ENCODE measurements at places on chromosomes 1 and 21.

- DNase-seq: no peak
Observed at GRCh38 chr1:225768662-225769426, 8.8 kb upstream of the SRP9 start.

DNA sequence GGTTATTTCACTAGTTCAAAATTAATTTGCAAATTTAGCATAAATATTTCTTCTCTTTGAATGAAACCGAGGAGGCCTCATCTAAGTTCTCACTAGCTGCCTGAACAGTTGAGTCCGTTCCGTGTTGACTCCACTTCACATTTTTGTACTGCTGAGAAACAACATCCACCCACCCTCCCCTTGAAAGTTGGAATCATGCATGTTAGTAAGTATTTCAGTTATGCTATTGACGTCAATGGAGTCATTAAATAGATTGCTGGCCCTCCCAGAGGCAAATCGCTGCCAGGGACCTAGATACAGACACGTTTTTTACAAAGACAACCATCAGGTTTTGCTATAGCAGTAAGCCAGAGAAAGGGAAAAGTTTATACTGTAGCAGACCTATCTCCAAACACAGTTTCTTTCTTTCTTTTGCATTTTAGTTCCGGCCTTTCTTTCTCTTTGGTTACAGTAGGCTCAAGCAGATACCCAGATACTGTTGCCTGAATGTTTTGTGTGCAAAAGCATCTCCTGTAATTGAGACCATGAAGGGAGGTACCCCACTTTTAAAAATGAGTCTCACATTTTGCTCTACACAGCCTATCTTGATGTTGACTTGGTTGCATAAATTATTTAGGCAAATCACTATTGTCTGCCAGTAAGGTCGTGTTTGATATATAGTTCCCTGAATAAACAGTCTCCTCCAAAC lies 262.6 kb upstream of the SGIP1 start:
- peak; percentile 97 for DNase-seq

DNA sequence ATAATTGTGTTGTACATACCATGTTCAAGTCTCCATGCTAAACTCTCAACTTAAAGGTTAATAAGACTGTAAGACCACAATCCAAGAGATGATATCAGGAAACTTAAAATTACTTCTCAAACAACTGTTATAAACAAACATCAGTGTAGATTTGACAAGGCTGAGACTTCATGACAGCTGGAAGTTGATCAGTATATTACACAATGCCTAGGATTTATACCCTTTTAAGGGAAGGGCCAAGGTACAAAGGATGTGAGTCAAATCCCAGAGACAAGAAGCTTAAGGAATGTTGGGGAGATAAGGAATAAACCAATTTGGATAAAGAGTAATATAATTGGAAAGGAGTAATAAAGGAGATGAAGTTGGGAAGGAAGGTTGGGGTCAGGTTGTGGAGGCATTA lies 98.8 kb downstream of the LBR start:
- DNase-seq: no peak

DNA sequence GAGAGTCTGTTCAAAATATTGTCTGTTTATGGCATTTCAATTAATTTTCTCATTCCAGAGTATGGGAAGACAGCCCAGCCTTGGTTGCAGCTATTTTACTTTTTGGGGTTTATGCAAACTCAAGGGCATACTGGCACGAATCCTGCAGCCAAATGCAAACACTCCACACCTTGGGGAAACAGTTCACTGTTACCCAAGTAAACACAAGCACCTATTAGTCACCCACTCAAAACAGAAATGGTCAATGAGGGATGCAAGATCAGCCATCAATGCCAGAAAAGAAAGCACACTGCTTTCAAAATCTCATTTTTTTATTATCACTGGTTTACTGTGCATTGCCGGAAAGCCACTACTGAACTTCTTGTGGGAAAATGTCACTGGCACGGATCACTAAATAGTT lies 170.6 kb downstream of the RUNX1 start:
- DNase-seq: no peak

DNA sequence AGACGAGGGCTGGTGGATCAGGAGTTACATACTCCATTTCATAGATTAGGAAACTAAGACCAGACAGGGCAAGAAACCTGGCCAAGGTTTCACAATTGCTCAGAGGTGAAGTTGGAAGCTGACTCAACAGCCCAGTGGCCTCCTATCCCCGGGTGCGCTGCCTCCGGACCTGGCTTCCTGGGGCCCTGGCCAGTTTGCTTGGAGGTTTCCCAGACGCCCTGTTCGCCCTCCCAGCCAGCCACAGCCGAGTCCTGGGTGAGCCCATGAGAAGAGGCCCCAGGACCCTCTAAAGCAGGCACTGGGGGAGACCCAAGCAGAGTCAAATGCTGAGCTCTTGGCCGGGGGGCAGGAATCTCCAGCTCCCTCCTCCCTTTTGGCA lies 180.1 kb downstream of the ZBTB18 start:
- DNase-seq: no peak

DNA sequence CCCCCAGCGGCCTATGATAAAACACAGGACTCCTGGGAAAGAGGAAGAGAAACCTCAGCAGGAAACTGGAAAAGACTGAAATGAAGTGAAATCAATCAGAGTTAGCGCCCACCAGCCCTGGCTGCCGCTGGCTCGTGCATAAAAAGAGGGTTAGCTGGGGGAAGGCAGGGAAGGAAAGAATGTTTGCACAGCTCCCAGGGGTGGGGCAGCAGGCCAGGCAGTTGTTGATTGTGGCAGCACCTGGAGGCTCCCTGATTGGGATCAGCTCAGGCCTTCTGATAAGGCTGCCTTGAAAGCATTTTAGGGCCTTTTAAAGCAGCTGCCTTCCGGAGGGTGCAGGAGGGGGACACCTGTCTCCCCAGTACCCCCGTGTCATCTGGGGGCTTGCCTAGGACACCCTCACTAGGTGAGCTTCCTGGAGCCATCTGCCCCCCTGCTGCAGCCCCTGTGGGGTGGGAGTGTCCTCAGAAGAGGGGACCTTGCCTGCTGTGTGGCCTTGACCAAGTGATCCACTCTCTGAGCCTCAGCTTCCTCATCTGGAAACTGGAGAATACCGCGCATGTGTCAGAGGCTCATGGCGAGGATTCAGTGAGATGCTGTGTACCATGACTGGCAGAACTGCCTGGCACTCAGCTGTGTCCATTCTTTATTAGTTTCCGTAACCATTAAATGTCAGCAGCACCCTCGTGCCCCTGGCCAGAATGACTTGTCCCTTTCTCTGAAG lies 6.6 kb downstream of the EPHB2 start:
- DNase-seq: no peak

DNA sequence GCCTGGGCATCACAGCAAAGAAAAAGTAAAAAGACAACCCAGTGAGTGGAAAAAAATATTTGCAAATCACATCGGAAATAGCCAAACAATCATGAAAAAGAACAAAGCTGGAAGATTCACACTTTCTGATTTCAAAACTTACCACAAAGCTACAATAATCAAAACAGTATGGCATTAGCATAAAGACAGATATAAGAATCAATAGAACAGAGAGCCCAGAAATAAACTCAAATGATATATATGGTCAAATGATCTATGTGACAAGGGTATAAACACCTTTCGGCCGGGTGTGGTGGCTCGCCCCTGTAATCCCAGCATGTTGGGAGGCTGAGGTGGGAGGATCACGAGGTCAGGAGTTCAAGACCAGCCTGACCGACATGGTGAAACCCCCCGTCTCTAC lies 13.5 kb downstream of the ACOT7 start:
- DNase-seq: no peak

- no peak for DNase-seq
Observed at GRCh38 chr1:198612471-198613260, 26.2 kb upstream of the PTPRC start.

- no peak for DNase-seq
Observed at GRCh38 chr1:42983253-42983652, 24.6 kb upstream of the SLC2A1 start.

- no peak for DNase-seq
Observed at GRCh38 chr1:20220036-20220435, 33.7 kb upstream of the PLA2G2C start.

DNA sequence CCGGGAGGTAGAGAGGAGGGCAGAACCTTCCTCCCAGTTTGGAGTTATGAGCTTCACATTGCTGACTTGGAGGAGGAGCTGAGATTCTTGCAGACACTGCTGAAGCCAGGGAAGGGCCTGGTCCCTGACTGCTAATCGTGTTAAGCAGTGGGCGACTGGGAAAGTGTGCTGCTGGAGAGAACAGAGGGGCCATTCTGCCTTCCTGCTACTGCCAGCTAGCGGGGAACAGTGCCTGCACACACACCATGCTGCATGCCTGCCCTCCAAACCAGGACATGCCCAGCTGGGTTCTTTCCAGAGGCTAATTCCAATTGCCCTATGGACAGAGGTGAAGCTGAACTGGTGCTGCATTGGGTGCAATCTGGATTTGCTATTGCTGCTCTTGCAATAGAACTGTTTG lies 281.4 kb downstream of the AJAP1 start:
- no peak for DNase-seq
